ENCODE measurements at places on chromosomes 3 and 15.
A peak's percentile ranks its signal among the peaks of the same experiment; 100 is the strongest.

DNA sequence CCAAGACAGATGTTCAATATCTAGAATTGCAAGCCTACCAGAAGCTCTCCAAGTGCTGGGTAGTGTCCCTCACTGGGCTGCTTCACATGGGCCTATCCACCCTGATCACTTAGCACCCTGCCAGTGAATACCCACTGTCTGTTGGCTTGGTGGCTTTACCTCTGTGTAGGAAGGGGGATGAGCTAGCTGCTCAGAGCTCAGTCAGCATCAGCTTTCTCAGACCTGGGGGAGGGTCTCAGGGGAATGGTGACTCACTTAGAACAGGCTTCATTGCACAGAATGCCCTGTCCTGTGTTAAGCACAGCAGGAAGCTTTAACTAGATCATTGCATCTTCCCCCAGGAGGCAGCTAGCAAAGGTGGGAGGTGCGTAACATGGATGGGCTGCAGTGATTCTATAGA is 209.8 kb downstream of the PDCD6IP start:
- DNase-seq = no peak

DNA sequence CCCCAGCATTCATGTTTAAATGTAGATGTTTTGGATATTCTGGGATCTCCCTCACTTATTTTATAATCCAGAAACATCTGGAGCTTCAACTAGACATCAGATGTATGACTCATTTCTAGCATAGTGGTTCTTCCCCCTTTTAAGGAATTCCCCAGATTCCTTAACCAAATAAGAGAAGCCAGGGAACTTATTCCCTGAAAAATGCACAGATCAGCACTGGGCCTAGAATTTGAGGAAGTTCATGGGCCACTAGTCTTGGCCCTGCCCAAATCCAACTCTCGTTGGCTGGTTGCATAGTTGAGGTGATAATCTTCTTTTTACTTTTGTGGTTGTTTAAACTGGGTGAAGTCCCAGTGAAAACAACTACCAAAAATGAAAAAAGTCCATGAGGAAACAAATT is 20.4 kb downstream of the RARRES1 start:
- no peak for DNase-seq

DNA sequence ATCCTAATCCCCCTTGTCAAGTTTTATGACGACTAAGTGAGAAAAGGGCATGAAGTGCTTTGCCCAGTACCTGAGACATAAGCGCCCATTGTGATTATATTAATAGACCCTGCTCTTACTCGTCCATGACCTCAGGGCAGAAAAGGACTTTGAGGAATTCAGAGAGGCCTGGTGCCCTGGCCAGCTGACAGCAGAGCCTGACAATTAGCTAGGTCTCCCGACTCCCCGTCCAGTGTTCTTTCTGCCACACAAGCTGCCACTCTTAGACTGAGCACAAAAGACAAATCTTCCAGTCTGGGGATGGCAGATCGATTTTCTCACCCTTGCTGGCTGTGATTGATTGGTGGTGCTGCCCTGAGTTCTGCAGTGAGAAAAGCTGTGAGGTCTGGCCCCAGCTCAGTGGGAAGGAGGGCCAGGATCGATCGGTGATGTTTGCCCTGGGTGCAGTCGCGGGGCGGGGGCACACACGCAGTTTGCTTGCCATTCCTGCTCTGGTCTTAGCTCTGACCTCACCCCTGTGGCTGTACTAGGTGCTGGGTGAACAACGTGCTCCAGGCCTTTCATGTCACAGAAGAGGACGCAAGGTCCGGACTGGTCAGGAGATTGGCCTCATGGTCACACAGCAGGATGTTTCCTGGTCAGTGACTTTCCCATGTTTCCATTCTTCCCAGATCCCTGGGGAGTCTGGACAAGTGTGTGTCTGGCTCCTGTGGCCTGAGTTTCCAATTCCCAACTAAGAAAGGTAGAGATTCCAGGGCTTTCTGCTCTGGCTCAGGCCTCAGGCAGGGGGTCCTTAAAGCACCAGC is 67.4 kb upstream of the TLE3 start:
- DNase-seq = no peak

GRCh38 chr15:40812721-40813425 is 5.6 kb upstream of the DNAJC17 start:
- no peak for DNase-seq

- DNase-seq = peak; percentile 12
Observed at GRCh38 chr3:115512565-115513415, 110.5 kb upstream of the GAP43 start.

DNA sequence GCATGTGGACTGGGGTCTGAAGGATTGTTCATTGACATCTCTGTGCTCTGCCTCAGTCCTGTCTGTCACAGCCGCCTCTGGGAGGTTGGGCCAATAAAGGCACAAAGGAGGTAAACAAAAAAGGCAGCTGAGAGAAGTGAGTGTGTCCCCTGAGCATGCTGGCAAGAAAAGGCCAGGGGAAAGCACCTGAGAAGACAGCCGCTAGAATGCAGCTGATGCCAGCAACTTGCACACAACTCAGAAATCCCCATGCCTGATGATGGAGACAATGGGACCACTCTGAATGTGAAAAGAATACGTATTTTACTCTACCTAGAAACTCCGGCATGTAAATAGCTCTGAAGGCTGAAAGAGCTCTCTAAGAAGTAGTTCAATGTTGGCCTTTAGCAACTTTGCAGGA is 118.7 kb downstream of the KCNH8 start:
- DNase-seq = no peak

- no peak for DNase-seq
Observed at GRCh38 chr15:89433686-89434085, 62.7 kb downstream of the RHCG start.

DNA sequence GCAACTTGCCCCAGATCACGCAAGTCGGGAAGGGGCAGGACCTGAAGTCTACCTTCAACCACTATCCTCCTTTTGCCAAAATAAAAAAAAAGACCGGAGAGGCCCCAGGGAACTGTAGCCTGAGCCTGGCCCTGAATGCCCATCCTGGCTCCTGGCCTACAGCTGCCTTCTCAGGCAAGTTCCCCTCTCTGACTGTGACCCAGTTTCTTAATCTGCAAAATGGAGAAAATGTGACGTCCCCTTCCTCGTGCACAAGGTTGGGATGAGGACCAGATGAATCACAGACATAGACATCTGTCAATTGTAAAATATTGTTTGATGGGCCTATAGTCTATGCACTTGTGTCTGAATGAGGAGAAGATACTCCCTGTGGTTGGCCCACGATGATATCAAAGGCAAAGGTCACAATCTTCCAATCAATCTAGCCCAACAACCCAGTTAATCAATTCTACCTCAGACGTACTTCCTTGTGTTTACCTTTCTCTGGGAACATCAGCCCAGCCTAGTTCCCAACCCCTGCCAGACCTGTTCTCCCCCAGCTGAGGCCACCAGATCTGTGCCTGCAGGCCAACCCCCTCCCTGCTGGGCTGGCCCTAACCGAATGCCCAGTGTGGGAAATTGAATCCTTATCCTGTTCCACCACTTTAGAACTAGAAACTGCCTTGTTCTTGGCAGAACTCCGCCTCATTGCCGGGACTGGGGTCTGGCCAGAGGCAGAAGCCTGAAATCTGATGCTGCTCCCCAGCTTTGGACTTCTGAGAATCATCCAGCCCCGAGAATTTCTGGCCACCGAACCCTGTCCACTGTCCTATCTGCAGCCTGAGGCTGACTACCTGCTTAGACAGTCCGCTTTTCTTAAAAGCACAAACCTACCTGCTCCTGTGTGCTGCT is 101.8 kb upstream of the LIPC start:
- no peak for DNase-seq

DNA sequence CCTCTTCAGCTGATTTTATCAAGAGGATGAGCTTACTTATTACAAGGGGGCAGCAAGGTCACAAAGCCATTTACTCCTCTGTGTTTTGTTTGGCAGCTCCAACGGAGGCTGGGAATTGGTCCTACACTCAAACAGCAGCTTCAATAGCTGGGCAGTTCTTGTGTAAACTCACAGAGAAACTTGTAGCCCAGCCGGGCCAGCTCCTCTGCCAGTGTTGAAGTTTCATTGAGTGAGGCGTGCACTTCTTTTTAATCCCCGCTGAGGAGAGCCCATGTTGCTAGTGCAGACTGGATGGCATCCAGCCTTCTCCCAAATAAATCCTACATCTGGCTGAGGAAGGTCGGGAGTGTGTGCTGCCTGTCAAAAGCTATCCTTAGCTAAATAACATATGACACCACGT is 59.5 kb downstream of the BFSP2 start:
- no peak for DNase-seq

- DNase-seq = no peak
Observed at GRCh38 chr3:51343918-51344687, 41.0 kb upstream of the MANF start.

DNA sequence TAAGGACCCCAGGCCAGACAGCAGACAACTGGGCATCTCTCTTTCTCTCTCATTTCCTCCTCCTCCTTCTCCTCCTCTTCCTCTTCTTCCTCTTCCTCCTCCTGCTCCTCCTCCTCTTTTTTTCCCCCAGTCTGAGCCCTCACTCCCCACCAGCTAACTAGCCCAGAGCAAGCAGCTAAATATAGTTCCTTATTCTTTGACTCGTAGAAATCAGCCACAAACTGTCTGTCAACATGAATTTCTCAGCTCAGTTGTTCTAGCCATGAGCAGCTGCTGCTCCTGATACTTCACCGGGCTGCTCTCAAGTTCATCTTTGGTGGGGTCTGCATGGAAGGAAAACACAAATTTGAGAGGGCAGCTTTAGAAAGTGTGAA is 19.2 kb upstream of the LOXL1 start:
- no peak for DNase-seq

GRCh38 chr15:39807791-39808190 is 25.1 kb upstream of the FSIP1 start:
- no peak for DNase-seq

DNA sequence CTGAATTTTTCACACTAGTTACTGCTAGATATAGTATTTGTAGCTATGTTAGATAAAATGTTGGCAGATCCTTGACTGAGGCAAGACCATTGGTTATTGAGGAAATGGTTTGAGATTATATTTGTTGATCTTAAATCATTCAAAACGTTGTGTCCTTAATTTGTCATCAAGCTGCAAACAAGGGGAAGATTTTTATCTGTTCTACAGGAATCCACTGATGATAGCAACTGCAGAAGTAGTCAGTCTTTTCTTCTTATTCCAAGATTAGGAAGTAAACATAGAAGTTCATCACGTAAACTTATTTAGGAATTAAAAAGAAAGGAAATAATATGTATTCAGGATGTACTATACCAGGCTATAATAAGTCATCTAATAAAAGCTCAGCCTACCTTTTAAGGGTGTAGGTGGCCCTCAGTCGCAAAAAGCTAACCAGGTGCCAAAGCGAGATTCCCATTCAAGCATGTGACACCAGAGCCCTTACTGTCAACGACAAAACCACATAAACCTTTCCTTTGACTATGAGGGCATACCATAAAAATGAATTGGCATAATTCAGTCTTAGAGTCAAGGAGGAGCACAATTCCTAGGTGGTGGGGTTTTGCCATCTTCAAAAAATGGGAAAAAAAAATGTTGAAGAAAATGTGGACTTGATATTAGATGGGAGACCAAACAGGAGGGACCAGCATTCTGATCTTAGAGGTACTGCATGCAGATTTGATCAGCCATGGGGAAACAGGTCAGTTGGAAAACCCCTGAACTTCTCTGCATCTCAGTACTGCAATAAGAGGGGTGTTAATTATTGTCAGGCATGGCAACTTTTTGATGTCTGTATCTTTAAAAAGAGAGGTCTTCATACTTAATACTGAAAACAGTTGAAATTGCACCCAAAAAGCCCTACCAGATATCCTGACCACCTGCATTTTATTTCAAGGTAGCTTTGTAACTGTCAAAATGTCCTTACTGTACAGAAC is 212.5 kb upstream of the UBE2E1 start:
- no peak for DNase-seq

GRCh38 chr15:45402955-45403877 is 24.9 kb upstream of the GATM start:
- DNase-seq = peak; percentile 26

DNA sequence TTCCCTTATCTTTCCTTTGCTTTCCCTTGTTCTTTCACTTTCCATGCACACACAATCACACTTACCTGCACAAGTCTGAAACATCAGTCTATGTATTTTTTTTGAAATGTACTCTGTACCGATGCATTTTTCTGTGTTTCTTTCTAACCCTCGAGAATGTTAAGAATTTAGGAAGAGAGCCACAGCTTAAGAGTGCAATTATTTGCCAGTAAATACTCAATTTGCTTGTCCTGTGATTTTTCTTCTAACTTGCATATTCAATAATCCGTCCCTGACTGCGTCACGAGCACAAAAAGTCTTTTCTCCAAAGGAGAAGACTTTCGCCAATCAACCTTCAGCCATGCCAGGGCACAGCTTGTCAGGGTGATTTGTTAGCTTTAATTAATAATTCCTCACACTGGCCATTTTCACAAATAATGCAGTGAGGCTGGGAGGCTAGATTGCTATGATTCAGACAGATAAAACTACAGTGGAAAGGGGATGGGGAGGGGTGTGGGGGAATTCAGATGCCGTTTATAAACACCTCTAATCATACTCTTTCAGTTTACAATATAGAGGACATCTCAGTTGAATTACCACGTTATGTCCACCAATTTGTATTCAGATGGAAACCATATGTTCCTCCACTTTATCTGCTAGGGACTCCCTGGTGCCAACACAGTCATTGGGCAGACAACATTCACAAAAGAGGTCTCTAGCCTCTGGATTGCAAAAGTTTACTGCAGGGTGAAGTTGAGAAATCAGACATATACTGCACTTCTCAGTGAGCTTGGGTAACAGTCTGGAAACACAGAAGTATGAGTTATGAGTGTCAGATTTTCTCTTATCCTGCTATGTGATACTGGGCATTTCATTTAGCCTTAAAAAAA is 388.0 kb downstream of the ZBTB20 start:
- DNase-seq = no peak

DNA sequence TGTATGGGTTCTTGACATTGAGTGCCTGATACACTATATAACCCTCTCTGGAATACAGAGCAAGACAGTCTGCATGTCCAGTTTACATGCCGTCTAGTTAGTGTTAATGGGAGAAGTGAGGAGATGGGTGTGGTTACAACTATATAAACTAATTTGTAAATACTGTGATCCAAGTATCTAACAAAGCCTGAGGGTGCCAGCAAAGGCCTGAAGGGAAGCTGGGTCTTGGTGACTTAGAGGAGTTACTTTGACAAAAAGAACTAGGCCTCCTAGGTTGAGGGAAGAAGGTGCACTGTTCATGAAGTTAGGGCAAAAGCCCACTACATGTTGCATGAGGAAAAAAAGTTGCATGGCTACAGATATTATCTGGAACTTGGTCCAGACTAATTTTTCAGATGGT is 2.3 kb downstream of the NSUN3 start:
- no peak for DNase-seq

GRCh38 chr3:172218350-172219323 is 179.3 kb downstream of the FNDC3B start:
- DNase-seq = no peak

DNA sequence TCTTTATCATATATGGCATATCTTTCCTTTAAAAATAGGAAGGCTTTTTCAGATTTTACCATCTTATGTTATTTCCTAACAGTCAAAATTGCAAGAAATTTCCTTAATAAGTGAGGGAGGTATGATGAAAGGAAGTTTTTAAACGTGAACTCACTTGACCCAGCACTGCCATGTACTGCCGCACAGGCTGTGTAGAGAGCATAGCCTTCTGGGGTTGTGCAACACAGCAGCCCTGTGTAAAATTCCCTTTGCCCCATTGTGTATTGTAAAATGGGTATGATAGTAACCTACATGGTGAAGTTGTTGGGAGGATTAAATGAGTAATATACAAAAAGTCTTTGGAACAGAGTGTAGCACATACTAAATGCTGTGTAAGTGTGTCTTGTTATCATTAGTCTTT is 78.6 kb downstream of the PEX5L start:
- DNase-seq = no peak

GRCh38 chr3:180267202-180267843 is 230.6 kb upstream of the PEX5L start:
- no peak for DNase-seq

GRCh38 chr3:61897848-61898247 is 336.5 kb downstream of the PTPRG start:
- no peak for DNase-seq
